ENCODE measurements at places on chromosomes 2 and 18.
A peak's percentile ranks its signal among the peaks of the same experiment; 100 is the strongest.

- DNase-seq = peak; percentile 26
Measured at GRCh38 chr18:45962461-45962860, 4.7 kb downstream of the EPG5 start.

- DNase-seq = peak; percentile 65
Measured at GRCh38 chr2:3959372-3959771, 256.0 kb downstream of the DCDC2C start.

- DNase-seq = no peak
Measured at GRCh38 chr2:624096-624495, 53.1 kb downstream of the TMEM18 start.

GRCh38 chr2:143117225-143117624 lies 12.0 kb upstream of the ARHGAP15 start:
- DNase-seq = no peak

DNA sequence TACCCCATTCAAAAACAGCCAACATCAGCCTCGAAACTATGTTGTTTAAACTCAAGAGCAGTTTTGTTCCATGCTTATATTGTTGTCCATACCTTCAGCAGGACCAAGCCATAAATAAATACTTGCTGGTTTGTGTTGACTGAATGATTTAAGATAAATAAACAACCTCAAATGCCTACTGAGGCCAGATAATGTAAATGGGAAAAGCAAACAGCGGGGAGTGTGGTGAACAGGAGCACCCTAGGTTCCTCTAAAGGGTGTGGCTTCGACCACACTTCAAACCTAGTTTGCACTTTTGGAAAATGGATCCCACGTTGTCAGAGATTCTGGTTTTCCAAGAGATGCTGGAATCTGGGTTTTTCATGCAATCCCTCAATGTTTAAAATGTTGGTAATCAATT lies 1.7 kb upstream of the PMAIP1 start:
- no peak for DNase-seq

DNA sequence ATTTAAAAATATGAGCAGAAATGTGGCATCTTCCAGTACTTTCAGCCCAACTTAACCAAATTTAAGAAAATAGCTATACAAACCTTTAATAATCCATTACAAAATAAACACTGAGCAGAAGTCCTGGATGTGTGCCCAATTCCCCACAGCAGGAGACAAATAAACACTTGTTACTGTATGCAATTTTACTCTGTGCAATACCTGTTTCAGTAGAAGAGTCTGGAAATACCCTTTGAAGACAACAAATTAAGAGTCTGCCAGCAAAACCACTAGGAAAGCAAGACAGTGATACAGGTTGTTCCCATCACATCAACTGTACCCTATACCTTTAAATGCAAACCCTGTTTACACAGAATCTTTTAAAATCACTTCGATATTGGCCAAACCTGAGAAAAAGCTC lies 41.4 kb upstream of the RNU4ATAC start:
- DNase-seq = no peak

GRCh38 chr2:142721015-142721414 lies 156.4 kb upstream of the KYNU start:
- no peak for DNase-seq

GRCh38 chr2:85704800-85705679 lies 10.9 kb downstream of the GNLY start:
- no peak for DNase-seq

DNA sequence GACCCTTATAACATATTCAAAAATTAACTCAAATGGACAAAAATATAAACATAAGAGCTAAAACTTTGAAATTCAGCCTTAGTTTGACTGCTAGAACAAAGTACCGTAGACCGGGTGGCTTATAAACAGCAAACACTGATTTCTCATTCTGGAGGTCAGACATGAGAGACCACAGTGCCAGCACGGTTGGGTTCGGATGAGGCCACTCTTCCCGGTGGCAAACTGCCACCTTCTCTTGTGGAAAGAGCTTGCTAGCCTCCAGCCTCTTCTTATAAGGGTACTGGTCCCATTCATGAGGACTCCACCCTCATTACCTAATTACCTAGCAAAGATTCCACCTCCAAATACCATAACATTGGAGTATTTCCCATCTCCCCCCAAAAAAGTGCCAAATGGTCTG lies 91.3 kb downstream of the FAM210A start:
- DNase-seq = no peak

DNA sequence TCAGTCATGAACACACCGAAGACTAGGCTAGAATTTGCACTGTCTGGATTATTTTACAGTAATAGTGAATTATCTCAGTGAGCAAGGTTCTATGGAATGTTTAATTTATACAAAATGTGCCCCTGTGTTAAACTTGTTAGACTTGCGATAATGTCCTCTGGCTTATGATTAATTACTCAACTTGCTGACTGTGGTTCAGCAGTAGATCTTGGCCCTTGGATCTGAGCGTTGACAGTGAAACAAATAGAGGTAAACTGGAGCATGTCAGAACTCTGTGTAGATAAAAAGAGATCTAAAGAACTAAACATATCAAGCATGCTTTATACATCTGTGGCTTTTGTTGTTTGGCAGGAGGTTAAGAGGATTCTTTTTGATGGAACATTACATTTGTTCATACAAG lies 407.6 kb downstream of the DSEL start:
- no peak for DNase-seq

- peak; percentile 80 for DNase-seq
Measured at GRCh38 chr18:11178951-11179549, 29.7 kb upstream of the PIEZO2 start.
